ENCODE measurements at places on chromosomes 7 and 10.

DNA sequence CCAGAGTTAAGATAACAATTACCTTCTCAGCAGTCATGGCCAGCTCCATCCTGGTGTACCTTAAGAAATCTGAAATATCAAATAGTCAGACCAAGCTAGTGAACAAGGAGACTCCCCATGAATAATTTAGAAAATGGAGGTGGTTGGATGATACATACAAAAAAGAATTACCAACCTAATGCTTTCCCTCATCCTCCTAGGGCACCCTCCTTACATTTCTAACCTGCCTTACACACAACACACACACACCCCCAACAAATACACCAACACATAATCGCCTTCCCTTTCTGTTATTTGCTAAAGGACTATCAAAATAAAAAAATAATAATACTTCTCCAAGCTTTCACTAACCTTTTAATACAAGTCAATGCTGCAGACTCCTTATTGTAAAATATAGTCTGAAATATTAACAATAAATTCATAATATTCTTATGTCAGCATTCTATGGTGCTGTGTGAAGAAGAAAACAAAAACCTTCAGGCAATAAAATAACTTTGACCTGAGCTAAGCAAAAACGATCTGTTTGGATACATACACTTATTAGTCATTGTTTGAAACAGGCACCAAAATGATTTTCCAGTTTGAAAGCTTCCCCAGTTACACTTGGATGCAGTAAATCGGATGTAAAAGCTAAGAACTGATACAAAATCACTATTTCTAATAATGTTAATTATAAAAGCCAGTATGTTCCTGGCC is 3.4 kb downstream of the TWIST1 start:
- no peak for DNase-seq

- no peak for DNase-seq
These were observed 65.1 kb upstream of the NEBL start for GRCh38 chr10:20962165-20962564.

DNA sequence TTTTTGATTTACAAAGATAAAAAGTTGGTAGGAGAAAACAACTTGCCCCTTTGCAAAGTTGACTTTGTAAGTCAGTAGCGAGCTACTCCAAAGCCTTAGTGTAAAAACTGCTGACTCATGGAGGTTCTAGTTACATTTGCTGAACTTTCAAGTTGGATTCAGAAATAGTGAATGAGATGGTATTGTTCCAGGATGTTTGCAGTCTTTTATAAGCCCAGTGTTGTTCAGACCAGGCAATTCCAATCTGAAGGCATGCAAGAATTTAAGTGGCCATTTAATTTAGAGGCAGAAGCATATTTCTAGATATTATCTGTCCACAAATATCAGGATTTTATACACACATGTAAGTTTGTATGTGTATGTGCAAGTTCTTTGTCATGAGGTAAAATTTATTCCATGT is 21.6 kb downstream of the TES start:
- DNase-seq: no peak

DNA sequence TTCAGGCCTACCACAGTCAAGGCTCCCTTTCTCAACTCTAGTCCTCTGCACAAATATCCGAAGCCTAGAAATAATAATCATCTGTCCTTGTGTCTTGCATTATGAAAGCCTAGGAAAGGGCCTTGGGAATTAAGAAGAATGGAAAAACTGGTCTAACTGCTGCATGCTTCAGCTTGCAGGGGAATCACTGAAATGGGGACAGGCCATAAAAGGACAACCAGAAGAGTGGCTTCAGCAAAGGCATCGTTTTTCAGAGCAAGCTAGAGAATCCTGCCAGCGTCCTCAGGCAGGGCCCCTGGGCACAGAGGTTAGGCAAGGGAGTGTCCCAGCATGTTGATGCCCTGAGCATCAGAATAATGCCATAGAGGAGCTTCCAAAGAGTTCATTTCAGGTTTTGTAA is 13.2 kb downstream of the ERVW-1 start:
- DNase-seq: no peak

DNA sequence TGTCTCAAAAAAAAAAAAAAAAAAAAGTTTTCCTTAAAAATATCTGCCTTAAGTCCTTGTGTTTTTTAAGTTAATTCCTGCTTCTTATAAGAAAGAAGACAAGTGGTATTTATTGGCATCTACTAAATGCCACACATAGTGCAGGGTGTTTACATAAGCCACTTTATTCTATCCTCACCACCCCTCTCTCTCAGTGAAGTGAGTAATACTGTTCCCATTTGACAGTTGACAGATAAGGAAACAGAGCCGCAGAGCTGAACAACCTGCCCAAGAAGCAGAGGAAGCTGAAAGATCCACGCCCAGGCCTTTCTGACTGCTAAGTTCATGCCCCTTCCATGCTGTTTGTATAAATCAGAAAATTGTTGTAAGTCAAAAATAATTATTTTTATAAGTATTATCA is 54.1 kb downstream of the ABLIM1 start:
- DNase-seq: no peak

- no peak for DNase-seq
These were observed 267.2 kb downstream of the ELFN1 start for GRCh38 chr7:1937252-1937605.

DNA sequence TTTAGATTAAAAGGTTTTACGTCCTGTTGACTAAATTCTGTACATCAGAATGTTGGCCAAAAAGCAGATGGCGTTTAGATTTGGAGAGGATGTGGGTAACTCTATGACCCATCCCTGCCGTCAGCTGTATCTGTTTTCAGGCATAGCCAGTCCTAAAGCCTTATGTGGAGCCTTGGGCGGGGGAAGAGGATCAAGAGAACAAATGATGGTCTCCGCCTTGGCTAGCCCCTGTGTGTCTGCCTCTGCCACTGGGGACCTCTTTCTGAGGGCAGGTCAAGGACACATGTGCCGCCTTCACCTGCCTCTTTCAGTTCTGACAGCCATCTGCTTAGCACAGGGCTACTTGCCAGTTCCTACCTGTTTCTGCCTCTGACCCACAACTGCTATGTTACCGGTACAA is 24.1 kb downstream of the PDSS1 start:
- DNase-seq: no peak

- DNase-seq: no peak
These were observed 3.6 kb downstream of the VAX1 start for GRCh38 chr10:117134306-117135025.

DNA sequence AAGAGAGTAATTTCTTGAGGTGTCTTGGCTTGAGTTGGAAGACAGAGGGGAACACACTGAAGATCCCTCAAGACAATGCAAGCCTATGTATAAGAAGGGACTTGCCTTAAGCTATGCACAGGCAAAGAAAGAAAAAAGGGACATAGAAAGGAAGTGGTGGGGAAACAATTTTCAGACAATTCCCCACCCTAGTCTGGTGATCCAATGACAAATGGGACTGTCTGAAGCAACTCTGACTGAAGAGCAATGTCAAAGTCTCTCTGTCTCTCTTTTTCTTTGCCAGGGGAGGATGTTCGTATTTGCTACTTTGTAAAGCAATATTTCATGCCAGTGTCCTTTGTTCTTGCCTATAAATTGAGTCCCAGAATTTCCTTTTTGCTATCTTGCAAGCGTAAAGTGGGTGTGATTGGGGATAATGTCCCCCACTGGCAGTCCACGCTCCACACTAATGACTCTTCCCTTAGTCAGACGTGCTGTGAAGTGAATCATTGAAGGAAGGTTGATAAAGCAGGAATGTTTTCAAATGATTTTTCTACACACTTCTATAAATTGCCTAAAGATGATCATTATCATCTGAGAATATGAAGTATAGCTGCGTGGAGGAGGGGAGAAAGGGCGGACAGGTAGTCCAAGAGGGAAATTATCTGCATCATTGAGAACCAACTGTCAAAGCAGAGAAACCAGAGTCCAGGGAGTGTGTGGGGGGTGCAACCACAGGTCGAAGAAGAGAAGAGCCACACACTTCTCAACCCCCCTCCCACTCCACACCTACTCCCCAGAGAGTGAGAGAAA is 243.8 kb upstream of the ETV1 start:
- DNase-seq: no peak

GRCh38 chr10:79393221-79393923 is 46.1 kb downstream of the PPIF start:
- DNase-seq: no peak

- DNase-seq: no peak
These were observed 8.4 kb downstream of the RPEL1 start for GRCh38 chr10:103254113-103254512.

DNA sequence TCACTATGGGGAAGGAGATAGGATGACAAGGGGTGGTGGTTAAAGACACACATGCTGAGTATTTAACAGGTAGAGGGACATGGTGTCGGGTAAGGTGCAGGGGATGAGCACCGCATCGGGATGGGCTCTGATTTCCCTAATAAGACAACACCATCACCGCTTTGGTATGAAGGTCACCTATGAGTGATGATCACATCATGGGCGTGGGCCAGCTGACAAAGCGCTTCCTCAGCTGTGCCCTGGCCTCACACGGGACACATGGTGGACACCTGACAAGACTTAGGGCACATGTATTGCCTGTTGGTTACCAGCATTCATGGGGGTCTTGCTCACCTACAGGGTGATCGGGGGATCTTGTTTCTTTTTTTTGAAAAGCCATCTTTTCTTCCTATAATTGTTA is 12.8 kb downstream of the C7orf57 start:
- no peak for DNase-seq

GRCh38 chr7:87413951-87414793 is 61.3 kb downstream of the ABCB4 start:
- no peak for DNase-seq

Data from stimulated activated CD8-positive, alpha-beta memory T cell treated with anti-CD3 and anti-CD28 coated beads, Interleukin-15, amount 100 ng/mL, for 1 hour (primary cell).